ENCODE measurements at places on chromosomes 1 and 21. TPM values are rescaled to one million over a fixed set of nuclear protein-coding genes. Genes with fewer than 3 reads are reported as not detected.

DNA sequence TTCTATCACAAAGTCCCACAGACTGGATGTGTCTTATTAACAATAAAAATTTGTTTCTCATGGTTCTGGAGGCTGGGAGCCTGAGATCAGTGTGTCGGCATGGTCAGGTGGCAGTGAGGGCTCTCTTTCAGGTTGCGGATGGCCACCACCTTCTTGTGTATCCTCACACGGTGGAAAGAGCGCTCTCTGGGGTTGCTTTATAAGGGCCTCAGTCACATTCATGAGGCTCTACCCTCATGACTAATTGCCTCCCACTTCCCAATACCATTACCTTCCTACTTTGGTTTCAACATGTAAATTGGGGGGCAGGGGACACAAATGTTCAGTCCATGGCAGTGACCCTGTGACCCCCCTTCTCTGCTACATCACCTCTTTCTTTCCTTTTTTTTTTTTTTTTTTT, 20.7 kb upstream of the MX1 start:
- no peak for DNase-seq

DNA sequence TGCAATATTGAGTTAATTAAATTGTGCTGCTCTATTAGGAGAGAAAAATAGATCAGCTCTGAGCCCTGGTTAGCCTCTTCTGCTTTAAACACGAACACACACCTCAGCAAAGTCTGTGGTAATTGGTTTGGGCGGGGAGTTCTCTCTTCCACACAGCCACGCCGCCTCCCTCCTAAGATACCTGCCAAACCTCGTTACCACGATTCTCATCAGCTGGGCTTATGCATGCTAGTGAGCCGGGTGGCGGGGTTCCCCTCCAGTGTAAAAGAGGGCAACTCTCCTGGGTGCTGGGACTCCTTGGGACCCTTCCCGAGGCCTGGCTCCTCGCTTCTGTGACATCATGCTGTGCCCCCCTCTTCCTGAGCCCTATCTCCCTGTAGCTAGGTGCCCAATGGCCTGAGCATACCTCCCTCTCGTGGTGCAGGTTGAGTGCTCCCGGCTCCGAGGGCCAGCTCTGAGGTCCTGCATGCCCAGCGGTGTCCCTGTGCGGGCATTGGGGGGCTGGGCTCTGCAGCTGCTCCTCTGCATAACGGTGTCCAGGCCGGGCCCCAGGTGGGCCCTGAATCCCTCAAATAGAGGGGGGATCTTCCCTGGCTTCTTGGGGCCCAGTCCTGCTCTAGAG, 182.9 kb downstream of the PRDM16 start:
- no peak for DNase-seq

GRCh38 chr1:231793893-231794292, 167.3 kb downstream of the DISC1 start:
- no peak for DNase-seq

DNA sequence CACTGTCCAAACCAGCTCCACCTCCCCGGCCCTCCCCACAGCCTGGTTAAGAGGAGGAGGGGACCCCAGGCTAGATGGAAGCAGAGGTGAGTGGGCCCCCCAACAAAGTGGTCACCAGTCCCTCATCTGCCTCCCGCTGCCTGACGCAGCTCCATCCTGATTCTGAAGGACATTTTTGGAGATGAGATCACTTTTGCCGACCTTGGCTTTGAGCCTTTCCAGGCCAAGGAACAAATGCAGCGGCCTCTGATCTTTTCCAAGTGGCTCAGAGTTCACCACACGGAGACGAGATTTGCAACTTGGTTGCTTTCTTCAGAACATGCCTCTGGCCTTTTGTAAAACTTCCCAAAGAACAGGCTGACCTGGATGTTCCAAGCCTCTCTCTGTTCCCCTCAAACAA, 223.1 kb downstream of the NPHP4 start:
- no peak for DNase-seq

DNA sequence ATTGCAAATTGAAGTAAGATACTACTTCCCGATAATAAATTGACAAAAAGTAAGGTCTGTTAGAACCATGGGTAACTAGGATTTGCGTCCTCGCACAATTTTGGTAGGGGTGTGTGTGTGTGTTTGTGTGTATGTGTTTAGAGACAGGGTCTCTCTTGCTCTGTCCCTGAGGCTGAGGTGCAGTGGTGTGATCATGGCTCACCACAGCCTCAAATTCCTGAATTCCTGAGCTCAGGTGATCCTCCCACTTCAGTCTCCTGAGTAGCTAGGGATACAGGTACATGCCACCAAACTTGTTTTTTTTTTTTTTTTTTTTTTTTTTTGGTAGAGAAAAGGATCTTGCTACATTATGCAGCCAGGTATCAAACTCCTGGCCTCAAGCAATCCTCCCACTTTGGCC, 209.2 kb upstream of the ESRRG start:
- DNase-seq, result no peak

- peak; percentile 11 for DNase-seq
Measured at GRCh38 chr1:192749349-192749748, 59.5 kb upstream of the RGS2 start.

DNA sequence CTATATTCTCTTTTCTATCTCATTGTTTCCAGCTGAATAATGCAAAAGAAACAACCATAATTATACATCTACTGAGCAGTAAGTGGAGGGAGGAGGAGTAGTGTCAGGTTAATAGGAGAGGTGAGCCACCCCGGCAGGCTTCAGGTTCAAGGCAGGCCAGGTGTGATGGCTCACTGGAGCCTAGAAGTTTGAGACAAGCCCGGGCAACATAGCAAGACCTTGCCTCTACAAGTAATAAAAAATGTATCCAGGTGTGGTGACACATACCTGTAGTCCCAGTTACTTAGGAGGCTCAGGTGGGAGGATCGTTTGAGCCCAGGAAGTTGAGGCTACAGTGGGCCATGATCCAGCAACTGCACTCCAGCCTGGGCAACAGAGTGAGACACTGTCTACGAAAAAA, 1.9 kb upstream of the DIP2A start:
- no peak for DNase-seq

DNA sequence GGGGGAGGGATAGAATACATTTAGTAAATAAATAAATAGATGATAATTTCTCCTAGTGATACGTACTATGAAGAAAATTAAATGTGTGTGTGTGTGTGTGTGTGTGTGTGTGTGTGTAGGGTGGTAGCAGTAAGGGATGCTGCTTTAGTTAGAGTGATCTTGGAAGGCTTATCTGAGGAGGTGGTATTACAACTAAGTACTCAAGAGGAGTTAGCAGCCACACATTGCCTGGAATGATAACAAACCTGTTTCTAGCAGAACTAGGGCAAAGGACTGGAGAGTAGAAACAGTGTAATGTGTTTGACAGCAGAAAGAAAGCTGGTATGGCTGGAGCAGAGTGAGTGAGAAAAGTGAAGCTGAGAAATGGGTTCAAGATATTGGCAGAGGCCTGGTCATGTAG, 58.3 kb upstream of the FASLG start:
- no peak for DNase-seq

GRCh38 chr1:79633456-79633855, 626.9 kb upstream of the ADGRL4 start:
- no peak for DNase-seq

- peak; percentile 36 for DNase-seq
Measured at GRCh38 chr1:226373376-226373775, 34.5 kb downstream of the PARP1 start.

GRCh38 chr1:101360506-101360905, 123.7 kb downstream of the S1PR1 start:
- DNase-seq, result no peak

The UMODL1 gene
- not detected for total RNA-seq

The C1orf53 gene
- 2.0 TPM for total RNA-seq

The LENEP gene
- total RNA-seq, result not detected

The SMCP gene
- total RNA-seq, result not detected

The CCDC27 gene
- total RNA-seq, result not detected

The CYP2J2 gene
- total RNA-seq, result not detected

All from dermis blood vessel endothelial cell (primary cell).